ENCODE measurements at places on chromosomes 2 and 18. TPM values are rescaled to one million over a fixed set of nuclear protein-coding genes. Genes with fewer than 3 reads are reported as not detected.

GRCh38 chr2:105039559-105039958 is 1.7 kb downstream of the MRPS9 start:
- no peaks in the 10 kb centered on the region for H3K27me3 ChIP-seq
- H3K4me1 ChIP-seq = no peaks in the 10 kb centered on the region
- H3K36me3 ChIP-seq = no peaks in the 10 kb centered on the region
- no peak overlapping the region for H3K4me3 ChIP-seq
- no peak for DNase-seq
- no peak overlapping the region for H3K27ac ChIP-seq

The KCNS3 gene
- 1.2 TPM for total RNA-seq

The TUBA4B gene
- total RNA-seq = 0.35 TPM

- no peak overlapping the region for H3K27ac ChIP-seq
- DNase-seq = no peak
- H3K27me3 ChIP-seq = no peaks in the 10 kb centered on the region
Measured at GRCh38 chr2:209495855-209496585, 72.2 kb downstream of the MAP2 start.

The CAPN14 gene
- total RNA-seq = not detected

- no peak overlapping the region for H3K27ac ChIP-seq
- no peak overlapping the region for H3K4me3 ChIP-seq
- H3K4me1 ChIP-seq = no peaks in the 10 kb centered on the region
- no peak for DNase-seq
- H3K27me3 ChIP-seq = no peaks in the 10 kb centered on the region
Measured at GRCh38 chr18:8982416-8983183, 119.9 kb upstream of the NDUFV2 start.

DNA sequence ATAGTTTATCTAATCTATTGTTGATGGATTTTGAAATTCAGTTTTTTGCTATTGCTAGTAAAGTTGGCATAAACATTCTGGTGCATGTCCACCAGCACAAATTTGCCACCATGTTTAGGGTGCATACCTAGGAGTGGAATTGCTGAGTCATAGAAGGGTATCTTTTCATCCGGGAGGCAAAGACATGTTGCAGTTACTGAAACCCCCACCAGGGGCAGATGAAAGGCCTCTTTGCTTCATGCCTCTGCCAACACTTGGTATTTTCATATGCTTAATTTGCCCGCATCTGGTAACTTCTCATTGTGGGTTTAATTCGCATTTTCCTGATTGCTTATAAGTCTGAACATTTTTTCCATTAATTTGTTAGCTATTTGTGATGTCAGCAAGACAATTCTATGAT is 8.2 kb downstream of the DCC start:
- no peak for DNase-seq
- no peaks in the 10 kb centered on the region for H3K36me3 ChIP-seq
- H3K4me3 ChIP-seq = no peak overlapping the region
- H3K27me3 ChIP-seq = no peaks in the 10 kb centered on the region
- no peak overlapping the region for H3K27ac ChIP-seq

DNA sequence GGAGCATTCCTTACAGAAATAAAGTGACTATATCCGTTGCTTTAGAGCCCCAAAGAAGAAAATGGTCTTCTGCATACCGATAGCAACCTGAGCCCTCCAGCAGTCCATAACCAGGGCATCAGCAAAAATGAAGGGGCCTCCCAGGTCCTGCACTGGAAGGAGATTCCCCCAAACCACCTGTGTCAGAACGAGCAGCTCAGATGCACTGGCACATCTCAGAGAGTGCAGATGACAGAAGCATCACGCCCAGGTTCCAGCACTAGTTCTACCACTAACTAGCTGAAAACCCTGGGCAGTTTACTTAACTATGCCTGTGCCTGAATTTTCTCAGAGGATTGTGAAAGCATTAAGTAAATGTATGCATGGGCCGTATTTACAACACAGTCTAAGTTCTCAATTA is 466.7 kb upstream of the MYT1L start:
- no peaks in the 10 kb centered on the region for H3K36me3 ChIP-seq
- H3K4me3 ChIP-seq = no peak overlapping the region
- no peak overlapping the region for H3K27ac ChIP-seq
- H3K4me1 ChIP-seq = no peaks in the 10 kb centered on the region

The GBX2 gene
- total RNA-seq = not detected

GRCh38 chr2:30293303-30293921 is 62.1 kb downstream of the LBH start:
- no peak overlapping the region for H3K4me3 ChIP-seq
- H3K27ac ChIP-seq = no peak overlapping the region
- DNase-seq = no peak
- H3K27me3 ChIP-seq = no peaks in the 10 kb centered on the region
- peaks cover 1% of the 10 kb centered on the region for H3K4me1 ChIP-seq

The GPAT2 gene
- total RNA-seq = 3.3 TPM

GRCh38 chr2:68225119-68225632 is 27.2 kb downstream of the PPP3R1 start:
- no peaks in the 10 kb centered on the region for H3K36me3 ChIP-seq
- no peak for DNase-seq
- H3K4me3 ChIP-seq = no peak overlapping the region

DNA sequence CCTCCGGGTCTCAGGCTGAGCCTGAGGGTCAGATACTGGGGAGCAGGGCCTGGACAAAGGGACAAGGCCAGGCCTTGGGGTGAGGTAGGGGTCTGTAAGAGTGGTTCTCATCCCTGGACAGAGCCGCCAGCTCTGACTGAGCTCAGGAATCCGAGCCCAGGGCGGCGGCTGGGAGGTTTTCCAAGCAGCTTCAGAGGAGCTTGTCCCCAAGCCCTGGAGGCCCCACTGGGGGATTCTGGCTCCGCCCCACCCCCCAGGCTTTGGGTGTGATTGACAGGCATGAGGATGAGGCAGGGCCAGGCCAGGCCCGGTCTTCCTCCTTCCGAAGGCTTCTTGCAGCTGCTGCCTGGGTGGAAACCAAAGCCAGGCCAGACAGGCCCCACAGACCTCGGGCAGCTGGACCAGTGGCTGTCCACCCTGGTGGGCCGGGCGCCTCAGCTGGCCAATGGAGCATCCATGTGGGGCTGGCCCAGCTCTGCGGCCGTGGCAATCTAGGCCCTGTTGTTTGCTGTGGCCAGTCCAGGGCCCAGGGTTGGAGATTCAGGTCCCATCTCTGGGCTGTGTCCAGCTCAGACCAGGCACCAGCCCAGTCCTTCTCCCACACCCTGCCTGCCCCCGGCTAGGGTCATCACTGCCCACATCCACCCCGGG is 23.1 kb upstream of the GPC1 start:
- no peak for DNase-seq
- no peaks in the 10 kb centered on the region for H3K36me3 ChIP-seq
- H3K27ac ChIP-seq = no peak overlapping the region
- no peaks in the 10 kb centered on the region for H3K4me1 ChIP-seq
- H3K27me3 ChIP-seq = no peaks in the 10 kb centered on the region
- H3K4me3 ChIP-seq = no peak overlapping the region

The PSMD14 gene
- total RNA-seq = 24.5 TPM

DNA sequence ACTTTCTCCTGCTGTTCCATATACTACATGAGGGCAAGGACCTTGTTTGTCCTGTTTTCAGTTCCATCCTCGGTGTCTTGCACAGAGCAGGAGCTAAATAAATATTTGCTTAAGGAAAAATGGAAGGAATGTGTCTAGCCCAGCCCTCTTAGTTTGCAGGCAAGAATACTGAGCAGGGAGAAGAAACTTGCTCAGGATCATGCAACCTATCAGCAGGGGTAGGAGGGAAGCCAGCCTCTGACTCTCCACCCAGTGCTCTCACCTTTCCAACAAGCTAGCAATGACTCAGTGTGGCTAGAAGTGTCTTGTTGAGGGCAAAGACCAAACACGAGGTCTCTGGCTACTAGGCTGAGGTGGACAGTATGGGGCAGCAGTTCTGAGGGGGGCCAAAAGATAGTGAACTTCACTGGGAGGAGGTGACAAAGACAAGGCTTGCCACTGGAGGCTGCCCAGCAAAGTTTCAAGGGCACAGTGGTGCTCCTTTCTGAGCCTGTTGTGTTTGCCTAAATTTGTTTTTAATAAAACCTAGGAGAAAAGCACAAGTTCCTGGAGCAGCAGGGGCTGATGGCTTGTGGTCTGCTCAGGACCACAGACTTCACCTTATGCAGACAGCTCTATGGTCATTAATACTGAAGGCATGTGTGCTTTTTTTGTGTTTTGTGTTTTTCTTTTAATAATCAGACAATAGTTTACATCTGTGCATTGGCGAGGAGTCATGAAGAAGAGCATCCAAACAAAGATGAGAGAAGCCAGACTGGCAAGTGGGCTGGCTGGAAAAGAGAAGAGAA is 49.1 kb upstream of the CTAGE1 start:
- no peaks in the 10 kb centered on the region for H3K27me3 ChIP-seq
- no peak overlapping the region for H3K4me3 ChIP-seq
- H3K36me3 ChIP-seq = no peaks in the 10 kb centered on the region

DNA sequence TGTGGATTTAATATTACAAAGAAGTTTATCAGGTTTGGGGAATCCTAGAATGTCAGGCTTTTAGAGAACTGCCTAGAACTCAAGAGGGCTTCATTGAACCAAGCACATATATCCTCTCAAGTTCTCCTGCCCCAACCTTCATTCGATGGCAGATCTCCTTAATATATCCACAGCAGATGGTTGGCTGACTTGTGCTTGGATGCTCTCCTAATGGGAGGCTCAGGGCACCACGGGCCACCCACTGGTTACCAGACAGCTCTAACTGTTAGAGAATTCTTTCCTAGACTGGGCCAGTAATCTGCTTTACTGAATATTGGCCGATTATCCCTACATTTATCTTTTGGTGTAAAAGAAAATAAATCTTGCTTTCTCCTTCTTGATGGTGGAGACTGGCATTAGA is 87.2 kb upstream of the ATP8B1 start:
- H3K4me1 ChIP-seq = no peaks in the 10 kb centered on the region
- H3K27me3 ChIP-seq = no peaks in the 10 kb centered on the region
- no peak overlapping the region for H3K27ac ChIP-seq
- H3K4me3 ChIP-seq = no peak overlapping the region
- H3K36me3 ChIP-seq = no peaks in the 10 kb centered on the region

GRCh38 chr2:2016651-2017311 is 272.5 kb upstream of the PXDN start:
- H3K4me3 ChIP-seq = no peak overlapping the region
- no peak for DNase-seq
- no peaks in the 10 kb centered on the region for H3K27me3 ChIP-seq
- H3K27ac ChIP-seq = no peak overlapping the region

GRCh38 chr2:180823546-180824141 is 156.8 kb upstream of the UBE2E3 start:
- no peaks in the 10 kb centered on the region for H3K4me1 ChIP-seq
- no peaks in the 10 kb centered on the region for H3K27me3 ChIP-seq
- DNase-seq = no peak
- no peaks in the 10 kb centered on the region for H3K36me3 ChIP-seq
- no peak overlapping the region for H3K27ac ChIP-seq

The DSG1 gene
- not detected for total RNA-seq

- no peaks in the 10 kb centered on the region for H3K36me3 ChIP-seq
- H3K27ac ChIP-seq = no peak overlapping the region
- no peak overlapping the region for H3K4me3 ChIP-seq
- no peaks in the 10 kb centered on the region for H3K4me1 ChIP-seq
- no peaks in the 10 kb centered on the region for H3K27me3 ChIP-seq
- DNase-seq = no peak
Measured at GRCh38 chr18:35311496-35311895, 21.5 kb upstream of the ZSCAN30 start.

- no peak overlapping the region for H3K4me3 ChIP-seq
- no peak overlapping the region for H3K27ac ChIP-seq
- peaks cover 25% of the 10 kb centered on the region for H3K4me1 ChIP-seq
- no peaks in the 10 kb centered on the region for H3K27me3 ChIP-seq
Measured at GRCh38 chr2:240584486-240585031, 2.0 kb upstream of the CAPN10 start.

GRCh38 chr2:190060019-190060418 is 2.5 kb downstream of the MSTN start:
- H3K27me3 ChIP-seq = no peaks in the 10 kb centered on the region
- no peaks in the 10 kb centered on the region for H3K36me3 ChIP-seq
- no peak for DNase-seq
- H3K4me3 ChIP-seq = no peak overlapping the region
- H3K4me1 ChIP-seq = no peaks in the 10 kb centered on the region

DNA sequence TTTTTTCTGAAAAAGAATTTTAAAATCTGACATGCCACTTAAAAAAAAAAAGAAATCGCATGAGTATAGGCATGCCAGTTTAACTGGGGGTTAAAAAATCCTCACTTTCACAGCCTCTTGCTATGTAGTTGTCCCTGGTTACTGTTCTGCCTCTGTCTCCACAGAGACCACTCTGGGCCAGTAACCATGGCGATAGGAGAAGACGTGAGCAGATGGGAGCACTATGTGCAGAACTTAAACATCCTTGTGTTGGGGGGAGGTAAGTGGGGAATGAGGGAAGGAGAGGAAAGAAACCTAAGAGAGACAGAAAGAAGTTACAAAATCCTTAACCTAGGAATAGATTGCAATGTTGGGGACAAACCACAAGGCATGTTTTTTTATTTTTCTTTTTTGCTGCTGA is 75.9 kb upstream of the CYRIA start:
- DNase-seq = no peak
- no peak overlapping the region for H3K4me3 ChIP-seq
- H3K27ac ChIP-seq = no peak overlapping the region
- H3K36me3 ChIP-seq = no peaks in the 10 kb centered on the region
- H3K4me1 ChIP-seq = no peaks in the 10 kb centered on the region

The CRYBA2 gene
- not detected for total RNA-seq

GRCh38 chr2:216478151-216478550 is 20.5 kb upstream of the RPL37A start:
- H3K27ac ChIP-seq = no peak overlapping the region
- DNase-seq = no peak
- H3K4me1 ChIP-seq = no peaks in the 10 kb centered on the region
- no peaks in the 10 kb centered on the region for H3K36me3 ChIP-seq
